ENCODE measurements at places on chromosomes 2 and 18.

DNA sequence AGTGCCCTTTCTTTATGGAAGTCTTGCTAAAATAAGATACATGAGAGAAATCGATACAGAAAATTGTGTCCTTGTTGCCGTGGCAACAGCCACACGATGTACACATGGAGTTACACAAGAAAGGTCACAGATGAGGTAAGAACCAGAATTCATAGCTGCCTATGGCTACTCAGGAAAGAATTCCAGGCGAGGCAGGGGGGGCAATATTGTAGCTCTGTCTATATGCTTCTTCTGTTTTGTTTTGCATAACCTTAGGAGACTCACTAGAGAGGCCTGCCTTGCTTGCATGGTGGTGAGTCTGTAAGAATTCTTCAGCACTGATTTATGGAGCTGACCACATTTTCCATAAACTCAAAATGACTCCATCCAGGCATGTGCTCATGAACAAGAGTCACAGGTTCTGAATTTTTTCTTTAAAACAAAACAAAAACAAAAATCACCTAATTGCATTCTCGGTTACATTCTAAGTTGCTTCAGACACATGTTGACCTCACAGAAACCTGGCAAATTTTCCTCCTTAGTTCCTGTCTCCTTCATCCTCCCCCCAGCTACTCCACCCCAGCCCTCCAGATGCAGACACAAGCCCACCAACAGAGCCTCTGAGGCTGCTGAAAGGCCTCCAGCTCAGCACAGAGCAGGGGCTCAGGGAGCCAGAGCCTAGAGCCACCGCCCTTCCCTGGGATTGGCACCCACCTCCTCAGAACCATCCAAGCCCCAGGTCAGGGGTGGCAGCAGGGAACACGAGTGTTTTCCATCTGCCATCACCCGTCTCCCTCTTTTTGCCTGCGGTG is 183.5 kb downstream of the ANTXR1 start:
- DNase-seq: no peak

DNA sequence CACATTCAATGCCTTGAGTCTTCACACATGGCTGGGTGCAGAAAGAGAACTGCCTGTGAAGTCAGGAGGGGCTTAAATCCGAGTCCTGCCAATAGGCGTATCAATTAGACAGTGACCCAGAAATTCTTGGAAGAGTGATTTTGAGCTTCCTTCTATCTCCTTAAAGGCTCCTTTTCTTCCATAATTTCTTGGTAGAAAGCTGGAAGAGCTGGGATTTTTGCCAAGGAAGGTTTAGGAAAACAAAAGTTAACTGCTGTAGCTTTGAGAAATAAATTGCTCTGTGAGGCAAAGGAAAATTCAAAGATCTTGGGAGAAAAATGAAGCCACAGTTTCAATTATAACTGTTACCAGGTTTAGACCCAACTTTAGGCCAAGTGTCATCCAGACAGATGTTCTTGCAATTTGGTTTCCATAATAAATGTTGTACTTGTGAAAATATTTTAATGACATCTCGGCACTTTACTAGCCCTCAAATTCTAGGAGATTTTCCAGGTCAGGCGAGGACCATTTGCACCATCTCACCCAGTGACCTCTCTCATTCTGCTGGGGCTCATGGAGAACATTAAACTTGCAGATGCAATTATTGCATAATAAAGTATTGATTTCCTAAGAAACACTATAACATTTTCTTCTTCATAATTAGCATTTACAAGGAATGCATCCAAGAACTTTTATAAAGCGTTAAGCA is 329.7 kb upstream of the MEIS1 start:
- no peak for DNase-seq

GRCh38 chr2:33660416-33661123 is 61.5 kb upstream of the FAM98A start:
- no peak for DNase-seq

GRCh38 chr18:47847635-47848034 is 82.8 kb downstream of the SMAD2 start:
- DNase-seq: no peak

DNA sequence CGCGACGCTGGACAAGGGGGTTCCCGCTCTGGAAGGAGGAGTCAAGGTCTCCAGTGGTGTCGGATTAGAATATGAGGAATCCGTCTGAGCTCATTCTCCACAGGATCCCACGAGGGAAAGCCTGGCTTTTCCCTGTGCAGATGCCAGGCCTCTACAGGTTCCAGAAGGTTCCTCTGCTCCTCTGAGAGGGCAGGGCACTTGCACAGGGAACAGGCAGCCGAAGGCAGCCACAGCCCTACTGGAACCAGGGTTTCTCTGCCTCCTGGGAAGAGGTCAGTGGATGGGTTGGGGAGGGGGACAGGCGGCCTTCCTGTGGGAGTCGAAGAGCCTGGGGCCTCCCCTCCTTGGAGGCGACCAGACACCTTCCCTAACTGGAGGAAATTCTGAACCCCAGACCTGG is 1.7 kb upstream of the AQP12A start:
- DNase-seq: no peak

DNA sequence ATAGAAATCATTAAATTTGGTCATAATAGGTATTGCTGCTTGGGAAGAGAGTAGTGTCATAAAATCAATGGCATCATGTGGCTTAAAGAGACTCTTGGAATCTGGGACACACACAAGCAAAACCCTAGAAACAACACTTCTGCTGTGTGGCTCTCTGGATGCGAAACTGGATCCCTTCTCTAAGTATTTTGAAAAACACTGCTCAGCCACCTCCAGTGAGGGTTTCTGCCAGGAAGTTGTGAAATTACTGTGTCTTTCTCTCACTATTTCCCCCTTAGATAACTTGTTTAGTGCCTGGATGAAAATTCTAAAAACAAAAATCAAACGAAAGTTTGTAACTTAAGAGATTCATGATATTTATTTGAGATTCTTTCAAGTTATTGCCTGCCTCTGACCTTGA is 163.8 kb downstream of the RHBDD1 start:
- DNase-seq: no peak

DNA sequence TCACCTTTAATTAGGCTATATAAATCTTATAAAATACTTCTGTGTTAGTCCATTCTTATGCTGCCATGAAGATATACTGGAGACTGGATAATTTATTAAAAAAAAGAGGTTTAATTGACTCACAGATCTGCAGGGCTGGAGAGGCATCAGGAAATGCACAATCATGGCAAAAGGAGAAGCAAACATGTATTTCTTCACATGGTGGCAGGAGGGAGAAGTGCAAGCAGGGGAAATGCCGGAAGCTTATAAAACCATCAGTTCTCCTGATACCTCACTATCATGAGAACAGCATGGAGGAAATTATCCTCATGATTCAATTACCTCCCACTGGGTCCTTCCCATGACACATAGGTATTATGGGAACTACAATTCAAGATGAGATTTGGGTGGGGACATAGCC is 504.4 kb downstream of the RIT2 start:
- DNase-seq: no peak

DNA sequence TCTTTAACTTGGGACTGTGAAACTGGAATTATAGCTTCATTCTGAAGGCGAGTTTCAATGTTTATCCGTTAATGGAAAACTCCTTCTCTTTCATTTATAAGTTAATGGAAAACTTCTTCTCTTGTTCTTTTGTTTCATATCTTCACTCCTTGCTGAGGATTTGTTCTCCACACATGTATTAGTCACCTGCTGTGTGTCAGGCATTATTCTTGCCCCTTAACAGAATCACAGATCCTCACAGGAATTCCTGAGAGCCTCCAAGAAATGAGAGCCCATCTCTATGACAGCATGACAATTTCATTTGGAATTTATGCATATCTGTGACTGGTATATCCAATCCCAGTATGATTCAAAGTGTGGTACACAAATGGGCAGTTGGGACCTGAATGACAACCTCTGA is 545.8 kb downstream of the BCL11A start:
- DNase-seq: no peak

DNA sequence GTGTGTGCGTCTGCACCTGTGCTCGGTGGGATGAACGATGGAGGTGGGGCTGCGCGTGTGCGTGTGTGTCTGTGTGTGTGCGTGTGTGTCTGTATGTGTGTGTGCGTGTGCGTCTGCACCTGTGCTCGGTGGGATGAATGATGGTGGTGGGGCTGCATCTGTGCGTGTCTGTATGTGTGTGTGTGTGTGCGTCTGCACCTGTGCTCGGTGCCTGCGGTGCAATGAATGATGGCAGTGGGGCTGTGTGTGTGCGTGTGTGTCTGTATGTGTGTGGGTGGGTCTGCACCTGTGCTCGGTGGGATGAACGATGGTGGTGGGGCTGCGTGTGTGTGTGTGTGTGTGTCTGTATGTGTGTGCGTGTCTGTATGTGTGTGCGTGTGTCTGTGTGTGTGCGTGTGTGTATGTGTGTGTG is 48.5 kb upstream of the CTDP1 start:
- no peak for DNase-seq

DNA sequence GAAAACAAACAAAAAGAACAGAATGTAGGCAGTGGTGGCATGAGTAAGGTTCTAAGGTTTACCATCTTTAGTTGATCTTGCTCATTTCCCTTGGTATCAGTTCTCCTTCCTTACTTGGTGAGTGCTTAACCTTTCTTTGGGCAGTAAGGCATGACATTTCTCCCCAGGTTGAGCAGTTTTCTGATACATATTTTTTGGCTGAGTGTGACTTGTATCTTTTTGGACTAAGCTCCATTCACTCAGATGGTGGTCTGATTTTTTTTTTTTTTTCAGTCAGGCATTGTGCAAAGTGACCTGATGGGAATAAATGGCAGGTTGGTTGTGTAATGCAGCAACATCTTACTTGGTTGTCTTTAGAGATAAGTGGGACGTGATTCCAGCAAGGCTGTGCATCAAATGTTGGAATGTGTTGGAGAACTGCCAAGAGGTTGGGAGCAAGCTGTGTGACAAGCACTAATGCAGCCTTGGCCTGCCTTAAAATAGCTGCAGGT is 15.1 kb downstream of the SPTBN1 start:
- no peak for DNase-seq

- no peak for DNase-seq
Measured at GRCh38 chr2:75140288-75140687, 59.0 kb downstream of the TACR1 start.

DNA sequence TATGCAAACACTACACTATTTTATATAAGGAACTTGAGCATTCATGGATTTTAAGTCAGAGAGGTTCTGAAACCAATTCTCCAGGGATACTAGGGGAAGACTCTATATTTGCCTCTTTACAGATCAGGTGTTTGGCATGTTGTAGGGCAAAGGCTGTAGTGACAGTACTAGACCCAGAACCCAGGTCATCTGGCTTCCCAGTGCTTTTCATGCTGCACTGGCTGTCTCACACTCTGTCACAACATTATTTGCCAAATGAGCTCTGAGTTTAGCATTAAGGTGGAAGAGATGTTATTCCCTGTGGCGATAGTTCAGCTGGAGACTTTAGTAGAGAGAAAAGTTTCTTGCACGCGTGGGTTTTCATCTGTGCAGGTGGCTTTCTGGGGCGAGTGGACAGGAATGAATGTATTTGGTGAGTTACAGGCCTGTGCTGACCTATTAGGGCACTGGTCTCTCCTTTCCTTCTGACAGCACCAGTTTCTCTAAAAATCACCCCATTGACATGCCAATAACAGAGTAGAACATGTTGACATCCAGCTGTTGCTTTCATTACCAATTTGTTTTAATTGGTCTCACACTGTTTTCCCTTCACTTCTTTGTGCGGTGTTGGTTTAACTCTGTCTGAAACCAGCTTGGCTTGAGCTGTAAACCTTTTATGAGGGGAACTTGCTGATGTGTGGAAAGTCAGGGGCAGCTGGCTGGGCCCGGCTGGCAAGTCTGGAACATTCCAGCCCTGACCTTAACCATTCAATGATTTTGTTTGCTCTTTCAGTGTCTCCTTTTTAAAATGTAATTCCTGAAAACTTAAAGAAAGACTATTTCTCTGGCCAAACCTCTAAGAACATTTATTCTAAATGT is 643.0 kb upstream of the FAM98A start:
- no peak for DNase-seq

DNA sequence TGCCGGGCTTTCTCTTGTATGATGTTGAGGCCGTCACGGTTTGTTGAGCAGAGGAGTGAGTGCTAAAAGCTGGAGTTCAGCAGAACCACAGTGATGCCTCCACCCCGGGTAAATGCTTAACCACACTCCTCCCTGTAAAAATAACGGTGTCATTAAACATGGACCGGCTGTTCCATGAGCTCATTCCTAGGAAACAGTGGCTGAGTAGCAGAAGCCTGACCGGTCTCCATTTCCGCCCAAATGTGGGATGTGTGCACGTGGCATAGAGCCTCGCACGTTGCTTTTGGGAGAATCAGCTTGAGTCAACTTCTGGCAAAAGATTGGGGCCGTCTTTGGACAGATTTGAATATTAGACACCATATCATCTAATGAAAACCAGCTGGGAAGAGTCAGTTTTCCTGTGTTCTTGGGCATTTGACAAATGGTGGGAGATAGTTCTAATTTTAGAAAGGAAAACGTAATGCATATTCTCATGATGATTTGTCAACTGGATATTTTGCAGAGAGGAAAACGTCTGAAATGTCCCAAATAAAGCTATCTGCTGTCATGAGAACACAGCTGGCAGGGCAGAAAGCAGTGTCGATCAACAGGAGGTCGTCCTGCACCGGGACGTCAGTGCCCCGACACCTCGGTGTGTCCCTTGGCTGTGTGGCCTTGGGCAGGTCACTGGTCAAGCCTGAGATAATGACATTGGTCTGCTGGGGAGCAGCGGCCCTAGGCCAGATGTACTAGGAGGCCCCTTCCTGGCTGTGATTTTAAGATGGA is 42.4 kb downstream of the LRRFIP1 start:
- no peak for DNase-seq

- DNase-seq: no peak
Measured at GRCh38 chr2:112941753-112942653, 31.0 kb downstream of the IL37 start.

- no peak for DNase-seq
Measured at GRCh38 chr2:193845604-193846003, 1650.9 kb upstream of the TMEFF2 start.

DNA sequence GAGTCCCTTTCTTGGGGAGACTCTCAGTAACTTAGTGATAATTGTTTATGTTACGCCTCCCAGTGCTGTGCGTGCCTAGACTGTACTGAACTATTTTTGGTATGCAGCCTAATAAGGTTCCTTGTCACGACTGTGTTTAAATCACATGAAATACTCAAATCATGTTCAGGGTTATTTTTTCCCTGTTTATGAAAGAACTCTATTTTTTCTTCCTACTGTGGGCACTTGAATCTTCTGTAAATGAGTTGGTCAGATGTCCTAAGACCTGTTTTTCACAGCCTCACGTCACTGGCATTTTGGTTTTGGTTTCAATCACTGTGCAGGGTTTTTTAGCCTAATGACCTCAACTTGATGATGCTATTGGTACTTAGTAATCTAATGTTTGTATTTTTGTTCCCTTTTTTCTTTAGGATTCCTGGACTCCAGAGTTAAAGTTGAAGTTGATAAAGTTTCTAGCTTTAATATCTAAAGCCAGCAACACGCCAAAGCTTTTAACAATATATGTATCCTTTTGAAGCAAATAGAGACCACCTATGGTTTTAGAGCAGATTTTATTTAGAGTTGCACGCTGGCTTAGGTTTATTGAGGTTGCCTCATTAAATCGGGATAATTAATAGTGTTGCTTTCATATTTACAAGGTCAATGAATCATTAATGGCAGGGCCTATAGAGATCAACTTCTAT is 24.0 kb downstream of the ARMC9 start:
- no peak for DNase-seq

GRCh38 chr18:41347057-41347456 is 608.0 kb upstream of the PIK3C3 start:
- DNase-seq: no peak

- DNase-seq: no peak
Measured at GRCh38 chr2:143513081-143513480, 383.9 kb downstream of the ARHGAP15 start.
